ENCODE measurements at places on chromosomes 3 and 15. TPM values are rescaled to one million over a fixed set of nuclear protein-coding genes. Genes with fewer than 3 reads are reported as not detected.
A peak's percentile ranks its signal among the peaks of the same experiment; 100 is the strongest.

PYGO1 gene
- polyA plus RNA-seq: not detected

GRCh38 chr15:35013370-35013769 is 25.3 kb upstream of the ZNF770 start:
- no peaks in the 10 kb centered on the region for H3K27me3 ChIP-seq
- H3K36me3 ChIP-seq: no peaks in the 10 kb centered on the region
- no peak overlapping the region for H3K27ac ChIP-seq
- DNase-seq: peak; percentile 69
- no peak overlapping the region for H3K4me3 ChIP-seq

LEKR1 gene
- 0.51 TPM for polyA plus RNA-seq

RETNLB gene
- polyA plus RNA-seq: not detected
